ENCODE measurements at places on chromosomes 3 and 15.

- DNase-seq, result no peak
Measured at GRCh38 chr3:181629029-181629428, 82.7 kb upstream of the SOX2 start.

DNA sequence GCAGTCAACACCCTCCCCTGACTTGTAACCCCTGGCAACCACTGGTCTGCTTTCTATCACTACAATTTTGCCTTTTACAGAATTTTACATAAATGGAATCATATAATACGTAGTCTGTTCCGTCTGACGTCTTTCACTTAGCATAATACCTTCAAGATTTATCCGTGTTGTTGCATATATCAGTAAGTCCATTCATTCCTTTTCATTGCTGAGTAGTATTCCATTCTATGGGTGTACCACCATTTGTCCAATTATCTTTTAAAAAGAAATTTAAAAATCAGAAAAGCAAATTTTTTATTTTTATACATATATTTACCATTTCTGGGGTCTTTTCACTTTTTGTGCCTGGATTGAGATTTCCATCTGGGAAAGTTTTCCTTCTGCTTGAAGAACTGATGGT is 35.5 kb downstream of the NOX5 start:
- DNase-seq, result no peak

GRCh38 chr3:155581579-155581978 is 163.3 kb downstream of the PLCH1 start:
- peak; percentile 3 for DNase-seq

DNA sequence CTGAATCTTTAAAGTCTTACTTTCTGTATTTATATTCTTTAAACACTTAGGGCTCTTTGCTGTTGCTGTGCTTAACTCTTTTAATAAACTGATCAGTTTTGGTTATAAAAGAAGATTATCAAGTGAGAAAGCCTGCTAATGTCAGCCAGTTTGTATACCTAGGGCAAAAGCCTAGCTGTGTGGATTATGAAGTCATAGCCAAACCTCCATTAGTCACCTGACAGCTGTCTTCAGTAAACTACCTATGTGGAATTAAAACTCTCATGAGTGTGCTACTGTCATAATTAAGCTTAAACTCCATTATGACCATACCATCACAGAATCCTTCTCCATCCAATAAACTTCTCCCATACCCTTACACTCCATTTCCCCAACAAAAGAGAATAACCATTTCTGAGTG is 762.7 kb downstream of the NTRK3 start:
- no peak for DNase-seq

DNA sequence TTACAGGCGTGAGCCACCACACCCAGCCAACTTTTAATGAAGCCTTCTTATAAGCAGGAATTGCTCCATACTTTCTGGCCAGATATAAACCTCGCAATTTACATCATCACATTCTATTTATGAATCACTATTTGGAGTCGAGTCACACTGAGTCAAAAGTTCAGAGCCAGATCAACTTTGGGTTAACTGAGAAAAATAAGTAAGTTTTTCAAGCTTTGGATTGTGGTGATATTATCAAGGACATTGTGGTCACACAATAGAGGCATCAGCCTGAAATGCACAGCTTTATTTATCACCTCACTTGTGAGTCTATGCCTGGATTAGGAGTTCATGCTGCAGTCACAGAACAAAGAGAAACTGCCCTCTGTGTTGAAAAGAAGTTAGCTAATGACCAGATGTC is 1163.5 kb downstream of the ROBO1 start:
- DNase-seq, result no peak

DNA sequence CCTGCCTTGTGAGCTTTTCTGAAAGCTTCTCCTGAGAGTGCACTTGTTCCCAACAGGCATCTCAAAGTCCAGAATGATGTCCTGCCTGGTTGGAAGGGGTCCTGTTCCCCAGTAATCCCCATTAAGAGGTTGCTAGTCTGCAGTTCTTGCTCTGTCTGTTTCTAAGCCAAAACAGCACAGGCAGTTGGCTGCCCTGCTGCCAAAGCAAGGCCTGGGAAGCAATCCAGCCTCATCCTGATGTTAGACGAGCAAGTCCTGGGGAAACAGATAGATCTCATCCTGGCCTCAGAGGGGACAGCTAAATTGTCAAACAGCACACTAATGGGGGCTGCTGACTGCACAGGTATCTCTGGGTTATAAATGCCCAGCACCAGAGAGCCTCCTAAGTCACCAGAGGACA is 198.0 kb downstream of the EPHB1 start:
- DNase-seq, result no peak

- DNase-seq, result no peak
Measured at GRCh38 chr15:55496716-55497115, 11.3 kb downstream of the DNAAF4 start.

GRCh38 chr3:127831723-127832172 is 9.4 kb upstream of the MGLL start:
- no peak for DNase-seq

- DNase-seq, result no peak
Measured at GRCh38 chr15:84699538-84700191, 16.3 kb downstream of the SEC11A start.

DNA sequence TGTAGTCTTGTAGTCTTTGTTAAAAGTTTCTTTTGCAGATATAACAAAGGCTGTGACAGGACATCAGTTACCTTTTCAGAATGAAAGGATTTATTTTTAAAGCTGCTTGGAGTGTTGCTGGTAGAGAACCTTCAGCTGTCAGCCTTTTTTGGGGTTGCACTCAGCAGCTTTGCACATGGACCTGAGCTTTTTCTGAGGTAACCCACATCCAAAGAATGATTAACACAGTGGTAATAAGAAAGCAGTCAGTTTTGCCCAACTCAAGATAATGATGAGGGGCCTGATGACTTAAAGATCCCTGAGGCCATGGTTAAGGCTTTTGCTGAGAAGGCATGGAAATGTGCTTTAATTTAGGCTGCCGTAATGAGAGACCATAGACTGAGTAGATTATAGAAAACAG is 1042.7 kb downstream of the PLOD2 start:
- DNase-seq, result no peak

DNA sequence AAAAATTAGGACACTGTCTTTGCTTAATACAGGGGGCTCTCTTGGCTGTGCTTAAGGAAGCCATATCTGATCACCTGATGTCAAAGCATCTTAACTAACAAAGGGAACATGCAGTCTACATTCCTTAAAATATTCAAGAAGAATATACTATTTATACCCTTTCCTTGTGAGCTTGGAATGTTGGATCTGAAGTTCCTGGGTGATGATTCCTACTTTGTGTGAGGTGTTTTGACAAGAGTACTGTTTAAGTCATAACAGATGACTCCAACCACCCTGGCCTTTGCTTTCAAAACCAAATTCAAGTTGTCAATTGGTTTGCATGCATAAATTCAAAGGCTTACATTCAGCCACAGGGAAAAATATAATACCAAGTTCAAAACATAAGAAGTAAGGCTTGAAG is 862.7 kb upstream of the SEMA6D start:
- no peak for DNase-seq

GRCh38 chr15:64623347-64623996 is 151.9 kb downstream of the RBPMS2 start:
- DNase-seq, result no peak

GRCh38 chr15:74917676-74918075 is 11.0 kb upstream of the FAM219B start:
- DNase-seq, result no peak

DNA sequence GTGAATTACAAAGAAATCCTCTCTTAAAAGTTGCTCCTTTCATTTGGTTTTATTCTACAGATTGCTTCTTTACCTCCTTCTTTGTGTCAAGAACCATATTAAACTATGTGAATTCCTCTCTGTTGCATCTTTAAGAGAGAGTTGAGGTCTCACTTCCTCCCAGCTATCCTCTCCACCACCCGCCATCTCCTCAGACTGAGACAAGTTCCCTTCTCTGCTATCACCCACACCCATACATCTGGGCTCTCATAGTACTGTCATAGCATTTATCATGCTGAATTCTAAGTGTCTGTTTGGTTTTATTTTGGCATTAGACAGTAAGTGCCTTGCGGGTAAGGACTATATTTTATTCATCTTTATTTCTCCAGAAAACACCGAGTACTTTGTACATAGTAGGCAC is 54.2 kb downstream of the B3GALNT1 start:
- DNase-seq, result peak; percentile 35

- no peak for DNase-seq
Measured at GRCh38 chr3:189974359-189974758, 146.3 kb downstream of the P3H2 start.

GRCh38 chr15:70857562-70858285 is 3.8 kb upstream of the LARP6 start:
- no peak for DNase-seq

DNA sequence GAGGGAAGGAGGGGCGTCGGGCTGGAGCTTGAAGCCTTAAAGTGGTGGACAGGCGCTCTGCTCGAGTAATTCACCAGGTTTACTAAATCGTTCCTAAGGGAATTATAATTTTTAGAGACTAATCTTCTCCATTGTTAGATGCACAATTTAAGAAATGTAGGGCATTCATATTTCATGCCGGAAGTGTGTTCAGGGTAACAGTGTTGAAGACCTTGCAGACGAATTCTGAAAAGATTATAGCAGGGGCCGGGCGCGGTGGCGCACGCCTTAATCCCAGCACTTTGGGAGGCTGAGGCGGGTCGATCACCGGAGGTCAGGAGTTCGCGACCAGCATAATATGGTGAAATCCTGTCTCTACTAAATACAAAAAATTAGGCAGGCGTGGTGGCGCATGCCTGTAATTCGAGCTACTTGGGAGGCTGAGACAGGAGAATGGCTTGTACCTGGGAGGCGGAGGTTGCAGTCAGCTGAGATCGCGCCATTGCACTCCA is 365 bp upstream of the GTF2A2 start:
- no peak for DNase-seq

GRCh38 chr15:84813435-84813834 is 3.7 kb upstream of the ALPK3 start:
- no peak for DNase-seq

GRCh38 chr15:76234337-76234889 is 76.9 kb downstream of the ETFA start:
- no peak for DNase-seq

- peak; percentile 61 for DNase-seq
Measured at GRCh38 chr15:64842986-64843561, 1.4 kb downstream of the PLEKHO2 start.

DNA sequence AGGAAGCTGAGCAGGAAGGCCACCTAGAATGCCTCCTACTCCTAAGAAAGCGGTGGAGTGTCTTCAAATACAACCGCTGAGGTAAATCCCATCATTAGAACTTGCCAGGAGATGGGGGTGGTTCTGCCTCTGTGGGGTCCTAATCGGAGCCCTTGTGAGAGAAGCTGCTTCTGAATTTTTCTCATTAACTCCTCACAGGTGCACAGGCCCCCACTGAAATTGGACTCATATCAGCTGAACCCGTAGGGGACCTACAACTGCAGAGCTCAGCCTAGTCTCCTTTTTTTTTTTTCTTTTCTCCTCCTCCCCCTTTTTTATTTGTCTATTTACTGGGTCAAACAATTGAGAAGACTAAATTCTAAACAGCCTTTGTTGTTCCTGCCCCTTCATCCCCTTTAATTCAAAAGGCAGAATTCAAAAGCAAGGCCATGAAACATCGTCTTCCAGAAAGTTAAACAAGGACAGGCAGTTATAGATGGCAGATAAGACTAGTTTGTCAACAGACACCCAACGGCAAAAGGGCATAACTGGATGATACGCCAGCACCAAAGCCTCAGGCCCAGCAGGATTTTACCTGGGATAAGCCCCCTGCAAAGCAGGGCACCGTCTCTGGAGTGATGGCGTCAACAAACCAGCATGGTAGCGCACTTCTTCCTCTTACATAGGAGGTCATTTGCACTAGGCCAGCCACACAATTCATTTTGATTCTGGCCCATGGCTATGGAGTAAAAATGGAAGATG is 213.7 kb upstream of the HES1 start:
- no peak for DNase-seq

- DNase-seq, result no peak
Measured at GRCh38 chr15:33030315-33030714, 164.2 kb downstream of the FMN1 start.

DNA sequence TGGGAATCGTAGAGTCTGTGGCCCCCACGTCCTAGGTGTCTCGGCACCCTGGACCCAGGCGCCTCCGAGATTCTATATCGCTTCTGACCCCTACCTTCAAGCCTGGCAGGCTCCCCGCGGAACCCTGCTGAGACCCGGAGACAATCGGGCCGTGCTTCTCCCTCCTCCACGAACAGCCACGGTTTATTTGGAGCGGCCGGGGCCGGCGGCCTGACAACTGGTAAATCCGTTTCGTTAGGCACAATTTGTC is 1.4 kb downstream of the GATA2 start:
- no peak for DNase-seq

- no peak for DNase-seq
Measured at GRCh38 chr3:137217733-137218132, 259.9 kb downstream of the IL20RB start.

GRCh38 chr3:142337994-142338393 is 109.8 kb downstream of the XRN1 start:
- DNase-seq, result no peak

- no peak for DNase-seq
Measured at GRCh38 chr3:120682095-120682681, at the start of gene HGD. Gene HGD, minus strand, starts transcription at chr3:120682239. Its CDS starts 128 bp downstream, at chr3:120682111.

DNA sequence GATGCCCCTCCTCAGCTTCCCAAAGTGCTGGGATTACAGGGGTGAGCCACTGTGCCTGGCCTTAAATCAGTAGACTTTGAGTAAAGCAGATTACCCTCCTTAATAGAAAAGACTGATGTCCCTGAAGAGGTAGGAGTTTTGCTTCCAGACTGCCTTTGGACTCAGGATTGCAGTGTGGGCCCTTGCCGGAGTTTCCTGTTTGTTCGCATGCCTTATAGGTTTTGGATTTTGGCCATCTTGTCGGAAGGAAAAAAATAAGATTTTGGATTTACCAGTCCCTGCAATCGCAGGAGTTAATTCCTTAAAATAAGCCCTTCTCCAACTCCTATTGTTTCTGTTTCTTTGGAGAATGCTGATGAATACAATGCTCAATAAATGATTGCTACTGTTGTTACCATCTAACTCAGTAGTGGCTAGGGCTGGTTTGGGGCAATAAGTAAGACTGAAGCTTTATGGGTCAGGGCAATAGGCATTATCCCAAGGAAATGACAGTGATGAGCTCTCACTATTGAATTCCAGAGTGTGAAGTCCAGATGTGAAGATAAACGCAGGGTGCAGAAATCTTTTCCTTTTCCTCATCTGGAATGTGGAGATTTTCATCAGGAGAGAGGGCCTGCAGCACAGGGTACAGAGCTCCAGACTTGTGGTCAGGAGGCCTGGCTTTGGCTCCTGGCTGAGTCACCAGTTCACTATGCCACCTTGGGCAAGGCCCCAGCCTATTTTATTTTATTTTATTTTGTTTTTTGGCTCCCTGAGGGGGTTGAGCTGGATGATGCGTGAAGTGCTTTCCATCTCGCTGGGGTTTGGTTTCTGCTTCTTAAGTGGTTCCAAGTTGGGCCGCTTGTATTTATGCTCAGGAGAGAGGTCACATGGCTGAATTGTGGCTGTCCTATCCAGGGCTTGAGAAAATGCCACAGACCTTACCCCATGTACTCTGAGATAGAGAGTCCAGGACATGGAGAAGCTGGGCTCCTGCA is 25.3 kb downstream of the FOXL2 start:
- DNase-seq, result no peak

GRCh38 chr15:40819048-40819447 is 9.5 kb downstream of the PPP1R14D start:
- no peak for DNase-seq

- no peak for DNase-seq
Measured at GRCh38 chr3:190227064-190227463, 95.2 kb downstream of the CLDN1 start.

GRCh38 chr3:177710506-177710905 is 513.2 kb upstream of the TBL1XR1 start:
- DNase-seq, result no peak
